Stimulated activated CD4-positive, alpha-beta T cell treated with anti-CD3 and anti-CD28 coated beads, Interleukin-15, amount 100 ng/mL, for 48 hours (primary cell): ENCODE measurements at places on chromosomes 5 and 9.

- no peak for DNase-seq
Observed at GRCh38 chr9:79390077-79390698, 181.6 kb upstream of the TLE4 start.

GRCh38 chr5:81134066-81134465 is 99.1 kb upstream of the CKMT2 start:
- no peak for DNase-seq

- no peak for DNase-seq
Observed at GRCh38 chr5:159481751-159482150, 151.5 kb upstream of the IL12B start.

DNA sequence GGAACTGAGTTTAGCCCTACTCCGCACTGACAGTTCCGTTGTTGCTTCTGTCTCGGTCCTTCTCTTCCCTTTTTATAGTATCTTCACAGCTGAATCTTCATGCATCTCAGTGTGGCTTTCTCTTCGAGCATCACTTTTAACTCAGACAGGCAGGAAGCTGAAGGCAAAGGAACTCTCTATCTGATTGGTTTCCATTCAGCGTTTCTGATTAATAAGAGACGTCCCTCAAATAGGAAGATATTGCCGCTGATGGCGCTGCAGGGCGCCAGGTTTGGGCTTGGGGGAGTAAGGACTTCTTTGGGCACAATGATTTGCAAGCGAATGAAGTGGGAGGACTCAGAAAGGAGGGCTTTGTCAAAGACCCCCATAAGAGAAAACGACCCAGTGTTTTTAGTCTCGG is at the start of gene CDH9:
TSS of gene CDH9 (minus strand) at position 111 of the 400 bp plus-strand sequence. CDS start 50,253 bp downstream, outside the sequence.
- no peak for DNase-seq

GRCh38 chr5:41649659-41650058 is 139.3 kb upstream of the PLCXD3 start:
- DNase-seq, result no peak

DNA sequence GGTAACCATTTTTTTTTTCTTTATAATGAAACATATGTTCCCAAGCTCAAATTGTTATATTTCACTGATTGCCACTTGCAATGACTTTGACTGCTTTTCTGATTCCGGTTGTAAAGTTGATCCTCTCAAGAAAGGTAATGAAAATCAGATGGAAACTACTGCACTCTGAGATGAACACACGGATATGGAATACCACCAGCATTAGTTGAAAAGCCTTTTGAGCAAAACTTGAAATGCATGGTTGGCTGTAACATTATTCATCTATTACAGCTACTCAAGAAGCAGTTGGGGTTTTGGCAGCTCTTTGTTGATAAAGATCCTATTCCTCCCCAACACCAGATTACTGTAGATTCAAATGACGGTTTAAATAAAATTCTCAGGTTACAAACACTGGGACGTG is 591.6 kb upstream of the DMAC1 start:
- no peak for DNase-seq

GRCh38 chr5:57402348-57402747 is 80.3 kb downstream of the ACTBL2 start:
- no peak for DNase-seq

DNA sequence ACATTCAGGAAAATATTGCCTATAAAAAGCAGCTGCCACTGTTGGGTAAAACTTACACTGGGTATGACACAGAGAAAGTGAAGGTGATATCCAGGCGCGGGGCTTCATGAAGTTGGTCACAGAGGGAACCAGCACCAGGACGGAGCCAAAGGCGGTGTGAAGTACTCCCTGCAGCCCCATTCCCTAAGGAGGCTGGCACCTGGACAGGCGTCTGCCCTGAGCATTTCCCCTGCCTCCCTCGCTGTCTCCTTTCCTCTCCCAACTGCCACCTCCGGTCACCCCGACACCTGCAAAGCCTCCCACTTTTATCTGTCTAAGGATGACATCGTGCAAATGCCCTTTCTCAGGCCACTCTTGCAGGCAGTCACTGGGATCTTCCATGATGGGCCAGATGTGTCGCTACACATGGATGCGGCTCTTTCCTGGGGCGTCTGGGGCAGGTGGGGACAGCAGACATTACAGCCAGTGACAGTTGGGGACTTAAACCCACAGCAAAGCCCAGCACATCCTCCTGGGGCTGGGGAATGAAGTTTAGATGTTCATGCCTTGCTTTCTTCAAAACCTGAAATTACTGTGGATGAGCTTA is 367.7 kb upstream of the IRX4 start:
- no peak for DNase-seq
